Stimulated activated CD4-positive, alpha-beta T cell treated with anti-CD3 and anti-CD28 coated beads, Interleukin-2, amount 100 ng/mL, for 48 hours (primary cell): ENCODE measurements at places on chromosomes 1 and 21.

- no peak for DNase-seq
Measured at GRCh38 chr1:9010781-9011323, 15.4 kb downstream of the SLC2A7 start.

- DNase-seq = no peak
Measured at GRCh38 chr1:245863566-245864184, 643.4 kb downstream of the SMYD3 start.

- DNase-seq = no peak
Measured at GRCh38 chr21:21750124-21750825, 752.1 kb downstream of the NCAM2 start.

DNA sequence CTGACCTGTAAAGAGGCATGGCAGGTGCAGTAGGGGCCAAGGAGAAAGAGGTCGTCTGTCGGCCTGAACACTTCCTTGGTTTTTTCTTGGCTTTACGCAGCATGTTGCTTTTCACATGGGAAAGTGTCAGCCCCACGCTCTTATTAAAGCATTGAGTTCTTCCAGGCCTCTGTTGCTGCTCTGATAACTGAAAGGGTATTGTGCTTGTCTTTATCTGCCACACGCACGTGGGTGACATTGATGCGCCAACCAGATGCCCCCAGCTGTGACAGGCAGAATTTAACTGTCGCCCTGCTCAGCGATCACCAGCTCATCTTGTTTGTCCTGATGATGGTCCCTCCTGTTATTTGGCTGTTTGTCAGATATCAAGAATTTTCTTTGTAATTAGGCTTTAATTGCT lies 76.5 kb downstream of the GALNT2 start:
- DNase-seq = no peak

DNA sequence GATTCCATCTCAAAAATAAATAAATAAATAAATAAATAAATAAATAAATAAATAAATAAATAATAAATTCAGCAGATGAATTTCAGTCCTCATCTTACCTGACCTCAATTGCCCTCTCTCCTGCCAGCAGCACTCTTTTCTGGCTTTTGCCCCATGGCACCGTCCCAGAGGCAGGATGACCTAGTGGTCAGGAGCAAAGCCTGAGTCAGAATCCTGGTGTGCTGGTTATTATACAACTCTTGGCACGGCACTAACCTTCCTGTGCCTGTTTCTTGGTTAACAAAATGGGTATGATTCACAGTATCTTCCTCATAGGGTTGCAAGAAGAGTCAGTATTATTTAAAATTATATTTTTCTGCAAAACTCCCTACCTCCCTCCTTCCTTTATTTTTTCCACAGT lies 43.0 kb downstream of the NKAIN1 start:
- no peak for DNase-seq

GRCh38 chr1:119345398-119345797 lies 23.2 kb upstream of the HAO2 start:
- DNase-seq = no peak
